Uterus (tissue), 4 donors: ENCODE measurements at places on chromosomes 16 and 17. TPM values are rescaled to one million over a fixed set of nuclear protein-coding genes. Genes with fewer than 3 reads are reported as not detected.

DNA sequence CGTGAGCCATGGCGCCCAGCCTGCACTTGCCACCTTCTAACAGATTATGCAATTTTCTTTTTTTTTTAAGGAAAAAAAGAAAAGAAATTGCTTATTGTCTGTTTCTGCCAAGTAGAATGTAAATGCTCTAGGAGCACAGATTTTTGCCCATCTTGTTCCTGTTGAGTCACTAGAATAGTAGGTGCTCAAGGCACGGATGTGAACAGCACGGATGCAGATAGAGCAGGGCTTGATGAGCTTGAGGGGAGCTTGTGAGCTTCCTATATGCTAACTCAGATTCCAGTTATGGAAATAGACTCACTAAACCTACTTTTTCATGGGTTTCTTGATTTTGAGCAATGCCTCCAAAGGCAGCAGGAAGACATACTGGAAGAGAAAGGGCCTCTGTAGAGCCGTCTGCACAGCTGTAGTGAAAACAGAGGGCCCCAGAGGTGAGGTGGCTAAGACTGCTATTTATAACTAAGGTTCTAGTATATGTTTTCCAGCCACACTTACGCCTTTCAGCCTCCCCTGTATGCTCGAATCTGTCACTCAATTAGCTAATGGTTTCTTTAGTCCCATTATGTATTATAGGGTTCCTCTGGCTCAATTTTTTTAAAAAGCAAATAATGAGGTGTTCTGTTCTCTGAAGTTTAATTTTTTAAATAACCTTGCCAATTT, 72.8 kb downstream of the WWP2 start:
- DNase-seq = no peak

GRCh38 chr17:41919165-41919817, 540 bp upstream of the ACLY start:
- DNase-seq = no peak

DNA sequence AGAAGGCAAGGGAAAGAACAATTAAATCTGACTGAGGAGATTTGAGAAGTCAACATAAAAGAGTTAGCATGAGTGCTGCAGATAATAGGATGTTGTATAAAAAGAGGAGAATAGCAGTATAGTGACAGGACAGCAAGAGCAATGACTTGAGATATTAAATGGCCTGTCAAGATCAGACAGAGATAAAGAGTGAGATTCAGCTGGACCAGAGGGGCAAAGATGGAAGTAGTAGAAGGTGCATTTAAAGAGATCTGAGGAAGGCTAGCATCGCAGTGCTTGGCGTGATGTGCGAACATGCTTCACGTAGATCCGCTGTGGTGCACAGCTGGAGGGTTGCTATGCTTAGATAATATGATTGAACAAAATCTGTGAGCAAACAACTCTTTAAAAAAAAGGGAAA, 1422.6 kb upstream of the CDH8 start:
- no peak for DNase-seq

GRCh38 chr16:1933097-1933661, 9.8 kb downstream of the MSRB1 start:
- DNase-seq = no peak

DNA sequence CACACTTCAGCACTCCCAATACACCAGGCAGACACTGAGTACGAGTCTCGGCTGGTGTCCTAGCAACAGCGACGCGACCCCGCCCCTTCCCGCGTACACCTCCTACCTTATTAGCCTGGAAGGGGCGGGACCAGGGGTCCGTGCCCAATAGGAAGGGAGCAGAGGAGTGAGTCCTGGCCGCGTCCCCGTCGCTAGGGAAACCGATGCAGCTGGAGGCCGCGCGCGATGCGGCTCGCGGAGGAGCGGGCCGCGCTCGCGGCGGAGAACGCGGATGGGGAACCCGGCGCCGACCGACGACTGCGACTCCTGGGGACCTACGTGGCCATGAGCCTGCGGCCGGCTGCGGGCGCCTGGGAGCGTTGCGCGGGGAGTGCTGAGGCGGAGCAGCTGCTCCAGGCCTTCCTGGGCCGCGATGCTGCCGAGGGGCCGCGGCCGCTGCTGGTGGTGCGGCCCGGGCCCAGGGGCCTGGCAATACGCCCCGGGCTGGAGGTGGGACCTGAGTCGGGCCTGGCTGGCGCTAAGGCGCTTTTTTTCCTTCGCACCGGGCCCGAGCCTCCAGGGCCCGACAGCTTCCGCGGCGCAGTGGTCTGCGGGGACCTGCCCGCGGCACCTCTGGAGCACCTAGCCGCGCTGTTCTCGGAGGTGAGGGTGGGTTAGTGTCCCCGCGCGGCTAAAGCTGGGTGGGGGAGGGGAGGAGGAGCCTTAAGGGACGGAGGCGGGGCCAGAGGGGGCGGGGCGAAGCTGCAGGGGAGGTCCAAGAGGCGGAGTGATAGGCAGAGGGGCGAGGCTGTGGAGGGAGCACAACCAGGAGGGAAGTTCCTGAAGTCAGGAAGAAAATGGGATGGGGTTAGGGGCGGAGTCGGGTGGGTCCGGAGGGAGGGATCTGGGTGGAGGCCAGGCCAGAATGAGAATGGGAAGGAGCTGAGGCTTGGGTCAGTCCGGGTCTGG, at the start of gene DNAH9:
TSS of gene DNAH9 (plus strand) at position 197 of the 948 bp plus-strand sequence. CDS start at position 226, 29 bp downstream.
- DNase-seq = peak; percentile 99

GRCh38 chr17:46810837-46811236, 7.7 kb downstream of the WNT3 start:
- no peak for DNase-seq

- no peak for DNase-seq
Observed at GRCh38 chr16:15461376-15461775, 27.0 kb downstream of the BMERB1 start.

DNA sequence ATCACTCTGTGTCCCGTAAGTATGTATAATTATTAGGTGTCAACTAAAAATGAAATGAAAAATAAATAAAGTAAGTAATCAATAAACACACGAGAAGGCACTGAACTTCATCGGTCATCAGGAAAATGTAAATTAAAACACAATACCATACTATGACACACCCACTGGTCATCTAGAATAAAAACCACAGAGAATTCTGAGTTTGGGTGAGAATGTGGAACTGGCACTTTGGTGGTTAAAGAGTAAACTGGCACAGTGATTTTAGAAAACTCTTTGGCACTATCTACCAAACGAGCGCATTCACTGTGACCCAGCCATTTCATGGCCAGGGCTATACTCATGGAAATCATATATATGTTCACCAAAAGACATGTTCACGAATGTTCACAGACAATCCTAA, 98.2 kb downstream of the HS3ST3A1 start:
- DNase-seq = no peak

DNA sequence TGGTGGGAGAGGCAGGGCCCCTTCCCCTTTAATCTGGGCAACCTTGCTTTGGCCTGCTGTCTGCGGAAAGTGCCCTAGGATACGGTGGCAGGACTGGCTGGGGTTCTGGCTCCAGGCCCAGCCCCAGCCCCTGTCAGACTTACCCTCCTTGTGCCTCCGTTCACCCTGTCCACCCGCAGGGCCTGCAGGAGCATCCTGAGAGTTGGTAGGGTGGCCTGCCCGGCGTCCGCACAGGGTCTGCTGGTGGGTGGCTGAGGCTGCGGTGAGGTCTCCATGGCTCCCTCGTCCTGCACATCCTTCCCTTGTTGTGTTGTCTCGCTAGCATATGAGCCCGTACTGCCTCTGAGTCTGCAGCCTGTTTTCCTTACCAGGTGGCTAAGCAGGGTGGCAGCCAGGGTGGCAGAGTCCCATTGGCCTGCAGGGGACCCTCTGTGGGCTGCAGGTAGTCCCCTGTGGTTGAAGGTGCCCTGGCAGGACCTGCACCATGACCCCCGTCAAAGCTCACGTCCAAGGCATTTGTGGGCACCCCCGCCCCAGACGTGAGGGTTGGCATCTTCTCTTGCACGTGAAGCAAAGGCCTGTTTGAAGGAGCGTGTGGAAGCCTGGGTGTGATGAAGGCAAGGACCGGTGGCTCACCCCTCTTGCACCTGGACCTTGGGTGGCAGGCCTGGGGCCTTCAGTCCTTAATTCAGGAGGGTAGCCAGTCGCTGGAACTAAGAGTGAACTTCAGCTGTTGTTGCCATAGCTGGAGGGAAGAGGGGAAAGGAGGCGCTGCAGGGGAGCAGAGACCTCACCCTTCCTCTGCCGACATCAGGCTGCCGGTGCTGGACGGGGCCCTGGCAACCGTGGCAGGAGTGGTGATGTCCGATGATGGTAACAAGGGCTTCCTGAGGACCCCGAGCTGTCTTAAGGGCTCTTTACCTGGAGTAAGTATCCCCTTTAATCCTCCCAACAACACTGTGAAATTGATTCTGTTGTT, 293.7 kb downstream of the SEC14L1 start:
- no peak for DNase-seq

GRCh38 chr16:58048494-58049231, 23.1 kb downstream of the MMP15 start:
- DNase-seq = no peak

DNA sequence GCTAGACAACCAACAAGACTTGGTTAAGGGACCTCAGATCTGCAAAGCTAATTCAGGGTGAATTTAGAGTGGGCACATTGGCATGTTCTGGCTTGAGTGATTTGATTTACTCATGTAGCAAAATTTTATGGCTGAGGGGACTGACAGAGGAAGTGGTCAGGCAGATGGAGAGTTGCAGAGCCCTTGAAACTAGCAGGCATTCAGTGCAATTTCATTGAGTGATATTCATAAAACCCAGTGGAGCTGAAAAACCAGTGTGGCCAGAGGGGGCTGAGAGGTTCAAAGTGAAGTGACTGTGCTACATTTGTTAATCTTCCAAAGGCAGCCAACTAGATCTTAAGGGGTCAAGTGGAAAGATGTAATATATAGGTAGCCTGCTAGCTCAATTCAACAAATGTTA, 2.2 kb upstream of the TMEM94 start:
- DNase-seq = no peak

DNA sequence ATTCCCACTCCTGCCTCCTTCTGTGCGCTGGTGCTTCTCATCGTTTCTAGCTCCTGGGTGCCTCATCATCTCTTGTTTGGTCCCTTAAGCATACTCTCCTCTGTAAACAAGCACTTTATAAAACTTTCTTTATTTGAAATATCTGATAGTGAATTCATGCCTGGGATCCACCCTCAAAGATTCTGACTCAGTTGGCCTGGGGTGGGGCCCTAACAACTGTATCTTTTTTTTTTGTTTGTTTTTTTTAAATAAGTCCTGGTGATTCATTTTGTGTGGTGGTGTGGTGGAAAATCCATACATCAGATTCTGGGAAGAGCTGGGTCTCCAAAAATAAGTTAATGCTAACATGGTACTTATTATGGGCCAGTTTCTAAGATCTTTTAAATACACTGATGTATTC, 678.3 kb downstream of the TOX3 start:
- DNase-seq = no peak

GRCh38 chr17:71114911-71115668, 945.8 kb downstream of the KCNJ2 start:
- DNase-seq = no peak

DNA sequence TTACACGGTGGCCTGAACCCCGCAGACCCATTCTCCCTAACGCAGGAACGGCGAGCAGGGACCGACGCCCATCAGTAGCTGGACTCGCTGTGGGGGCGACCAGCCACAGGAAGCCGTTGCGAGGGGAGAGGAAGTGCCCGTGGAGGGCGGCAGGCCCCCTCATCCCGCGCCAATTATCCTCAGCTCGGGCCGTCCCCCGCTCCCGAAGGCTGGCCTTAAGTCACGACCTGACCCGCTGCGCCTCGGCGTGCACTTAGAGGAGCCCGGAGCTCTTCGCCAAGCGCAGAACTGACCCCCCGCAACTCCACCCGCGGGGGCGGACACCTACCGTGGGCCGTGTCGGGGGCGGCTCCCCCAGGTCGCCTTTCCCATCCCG, 401 bp downstream of the ARL16 start:
- no peak for DNase-seq

GRCh38 chr16:54034684-54035083, 251.9 kb downstream of the IRX3 start:
- DNase-seq = no peak

DNA sequence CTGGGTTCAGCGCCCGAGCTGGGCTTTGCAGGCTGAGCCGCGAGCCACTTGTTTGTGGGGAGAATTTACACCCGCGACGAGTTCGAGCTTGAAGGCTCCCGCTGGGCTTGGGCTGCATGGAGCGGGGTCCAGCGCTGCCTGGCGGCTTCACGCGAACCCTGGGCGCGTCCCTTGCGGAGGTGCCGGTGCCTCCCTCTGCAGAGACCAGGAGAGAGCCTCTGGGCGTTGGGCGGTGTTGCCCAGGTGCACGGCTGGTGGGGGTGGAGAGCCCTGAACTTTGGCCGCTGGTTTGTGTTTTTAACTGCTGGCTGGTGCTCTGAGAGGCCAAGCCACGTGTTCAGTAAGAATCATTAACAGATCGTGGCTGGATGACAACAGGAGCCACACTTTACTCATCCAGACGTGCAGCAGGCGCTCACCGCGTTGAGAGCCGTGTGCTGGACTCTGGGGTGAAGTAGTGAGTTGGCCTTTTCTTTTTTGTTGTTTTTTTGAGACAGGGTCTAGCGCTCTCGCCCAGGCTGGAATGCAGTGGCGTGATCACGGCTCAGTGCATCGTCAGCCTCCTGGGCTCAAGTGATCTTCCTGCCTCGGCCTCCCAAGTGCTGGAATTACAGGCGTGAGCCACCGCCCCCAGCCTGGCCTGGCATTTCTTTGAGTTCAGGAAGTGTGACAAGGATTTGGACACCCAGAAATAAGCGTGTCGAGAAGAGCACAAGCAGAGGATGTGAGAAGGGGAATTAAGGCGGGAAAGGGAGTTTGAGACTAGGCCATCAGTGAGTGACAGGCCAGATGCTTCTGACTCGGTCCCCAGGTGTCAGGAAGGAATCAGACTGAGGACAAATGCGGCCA, 827 bp downstream of the CDK10 start:
- no peak for DNase-seq

DNA sequence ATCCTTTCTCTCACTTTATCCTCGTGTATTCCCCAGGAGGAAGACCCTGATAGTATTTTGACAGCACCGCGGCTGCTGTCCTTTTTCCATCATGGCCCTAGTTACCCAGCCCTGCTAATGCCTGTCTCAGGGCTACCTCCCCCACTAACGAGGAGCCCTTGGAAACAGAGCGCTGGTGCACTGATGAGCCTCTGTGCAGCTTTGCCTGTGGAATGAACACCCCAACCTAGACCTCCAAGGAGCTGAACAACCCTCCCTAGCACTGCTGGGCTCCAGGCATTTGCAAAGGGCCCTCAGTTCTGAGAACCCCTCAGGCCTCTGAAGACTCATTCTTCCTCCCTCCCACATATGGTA, 23.3 kb upstream of the CCL1 start:
- DNase-seq = no peak

The CIAPIN1 gene
- 37.2 TPM for total RNA-seq

The NME1 gene
- 36.2 TPM for total RNA-seq

The TMC7 gene
- 1.7 TPM for total RNA-seq

The CCDC200 gene
- total RNA-seq = not detected

The OR3A3 gene
- total RNA-seq = not detected

The FKBP10 gene
- total RNA-seq = 22.9 TPM

The MYH13 gene
- not detected for total RNA-seq

The HCRT gene
- total RNA-seq = not detected

The CASKIN1 gene
- total RNA-seq = not detected

The RHBDL1 gene
- not detected for total RNA-seq

The CACNG1 gene
- not detected for total RNA-seq

The RGS11 gene
- 1.1 TPM for total RNA-seq

The HOXB5 gene
- 0.55 TPM for total RNA-seq
